Stimulated activated CD4-positive, alpha-beta T cell treated with anti-CD3 and anti-CD28 coated beads, Interleukin-4, amount 100 ng/mL, for 48 hours (primary cell): ENCODE measurements at places on chromosomes 12 and 14.

GRCh38 chr12:30427555-30427954, 268.1 kb downstream of the IPO8 start:
- no peak for DNase-seq

GRCh38 chr12:115204957-115205754, 521.2 kb upstream of the TBX3 start:
- no peak for DNase-seq

GRCh38 chr14:69050240-69051184, 71.4 kb upstream of the ACTN1 start:
- DNase-seq: no peak

GRCh38 chr12:104347374-104348075, 44.0 kb downstream of the EID3 start:
- DNase-seq: no peak

DNA sequence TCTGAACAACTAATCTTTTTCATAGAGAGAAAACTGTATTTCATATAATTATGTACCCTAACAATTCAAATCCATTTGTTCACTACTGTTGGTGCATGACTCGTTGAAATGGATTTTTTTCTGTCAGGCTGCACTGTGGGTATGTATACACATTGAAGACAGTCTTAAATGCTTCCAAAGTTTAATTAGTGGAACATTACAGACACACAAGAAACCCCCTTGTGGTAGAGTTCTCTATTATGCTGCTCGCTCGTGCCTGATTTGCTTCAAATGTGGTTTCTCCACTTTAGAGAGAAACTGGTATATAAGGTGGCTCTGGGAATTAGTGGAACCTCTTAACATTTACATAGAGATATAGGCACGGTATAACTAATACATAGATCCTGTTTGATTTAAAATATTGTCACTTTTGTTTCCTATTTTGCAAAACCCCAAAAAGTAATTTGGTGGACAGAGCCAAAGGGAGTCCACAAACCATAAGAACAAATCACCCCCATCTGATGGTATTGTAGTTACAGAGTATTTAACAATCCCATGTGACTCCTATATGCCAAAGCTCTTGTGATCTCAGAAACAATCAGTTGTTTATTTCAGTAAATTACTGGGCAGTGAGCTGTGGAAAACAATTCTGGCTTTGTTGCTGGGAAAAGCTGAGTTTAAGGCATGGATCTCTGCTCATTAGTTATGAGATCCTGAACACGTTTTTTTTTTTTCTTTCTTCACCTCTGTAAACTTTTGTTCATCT, 159.5 kb downstream of the BRMS1L start:
- no peak for DNase-seq

DNA sequence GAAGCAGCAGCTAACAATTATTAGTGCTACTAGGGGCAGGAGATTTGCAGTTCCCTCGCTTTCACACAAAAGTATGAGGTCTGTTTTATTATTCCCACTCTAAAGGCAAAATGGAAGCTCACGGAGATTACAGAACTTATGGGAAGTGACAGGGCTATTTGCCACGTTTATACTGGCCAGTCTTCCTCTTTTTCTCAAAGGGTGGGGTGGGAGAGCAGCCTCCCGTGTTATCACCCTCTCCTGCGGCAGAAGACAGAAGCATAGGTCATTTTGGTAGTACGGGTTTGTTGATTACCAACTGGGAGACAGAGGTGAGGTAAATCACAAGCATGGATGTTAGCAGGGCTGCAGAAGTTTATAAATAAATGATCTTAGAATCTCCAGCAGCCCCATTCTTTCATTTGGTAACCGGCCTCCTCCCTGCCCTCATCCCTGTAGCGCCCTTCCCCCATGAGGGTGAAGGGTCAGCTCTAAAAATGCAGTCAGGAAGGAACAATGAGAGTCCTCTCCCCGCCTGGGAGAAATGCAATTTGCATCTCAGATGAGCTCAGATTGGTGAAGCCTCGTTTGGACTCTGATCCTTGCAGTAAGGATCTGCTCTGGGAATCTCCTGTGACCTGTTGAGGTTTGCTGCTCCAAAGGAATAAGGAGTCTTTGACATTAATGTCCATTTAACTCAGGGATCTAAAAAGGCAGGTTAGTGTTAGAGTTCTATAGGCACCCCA, 44.7 kb upstream of the SINHCAF start:
- DNase-seq: no peak

- no peak for DNase-seq
These were observed 138.4 kb downstream of the STXBP6 start for GRCh38 chr14:24911324-24912109.

DNA sequence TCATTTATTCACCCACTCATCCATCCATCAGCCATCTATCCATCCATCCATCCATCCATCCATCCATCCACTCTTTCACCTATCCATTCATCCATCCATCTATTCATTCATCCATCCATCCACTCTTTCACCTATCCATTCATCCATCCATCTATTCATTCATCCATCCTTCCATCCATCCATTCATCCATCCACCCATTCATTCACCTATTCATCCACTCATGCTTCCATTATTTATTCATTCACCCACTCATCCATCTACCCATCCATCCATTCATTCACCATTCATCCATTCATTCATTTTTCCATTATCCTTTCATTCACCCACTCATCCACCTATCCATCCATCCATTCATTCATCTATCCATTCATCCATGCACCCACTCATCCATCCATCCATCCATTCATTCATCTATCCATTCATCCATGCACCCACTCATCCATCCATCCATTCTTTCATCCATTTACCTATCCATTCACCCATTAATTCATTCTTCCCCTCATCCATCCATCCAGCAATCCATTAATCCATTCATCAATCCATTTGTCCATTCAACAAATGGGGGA, 360.9 kb downstream of the ADGRD1 start:
- no peak for DNase-seq

DNA sequence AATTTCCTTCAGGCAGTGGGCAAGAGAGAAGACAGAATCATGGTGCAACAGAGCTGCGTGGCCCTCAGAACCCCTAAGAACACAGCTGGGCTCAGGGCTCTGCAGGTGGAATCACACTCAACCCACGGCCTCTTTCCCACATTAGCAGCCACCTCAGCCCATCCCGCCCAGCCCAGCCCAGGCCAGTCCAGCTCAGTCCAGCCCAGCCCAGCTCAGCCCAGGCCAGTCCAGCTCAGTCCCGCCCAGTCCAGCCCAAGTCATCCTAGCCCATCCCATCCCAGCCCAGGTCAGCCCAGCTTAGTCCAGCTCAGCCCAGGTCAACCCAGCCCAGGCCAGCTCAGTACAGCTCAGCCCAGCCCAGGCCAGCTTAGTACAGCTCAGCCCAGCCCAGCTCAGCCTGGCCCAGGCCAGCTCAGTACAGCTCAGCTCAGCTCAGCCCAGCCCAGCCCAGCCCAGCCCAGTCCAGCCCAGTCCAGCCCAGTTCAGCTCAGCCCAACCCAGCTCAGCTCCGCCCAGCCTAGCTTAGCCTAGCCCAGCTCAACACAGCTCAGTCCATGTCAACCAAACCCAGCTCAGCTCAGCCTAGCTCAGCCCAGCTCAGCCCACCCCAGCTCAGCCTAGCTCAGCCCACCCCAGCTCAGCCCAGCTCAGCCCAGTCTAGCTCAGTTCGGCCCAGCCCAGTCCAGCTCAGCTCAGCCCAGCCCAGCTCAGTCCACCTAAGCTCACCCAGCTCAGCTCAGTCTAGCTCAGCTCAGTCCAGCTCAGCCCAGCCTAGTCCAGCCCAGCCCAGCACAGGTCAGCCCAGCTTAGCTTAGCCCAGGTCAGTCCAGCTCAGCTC, 183.1 kb downstream of the TMEM121 start:
- no peak for DNase-seq

GRCh38 chr12:79347866-79348265, 342.9 kb downstream of the PAWR start:
- no peak for DNase-seq

DNA sequence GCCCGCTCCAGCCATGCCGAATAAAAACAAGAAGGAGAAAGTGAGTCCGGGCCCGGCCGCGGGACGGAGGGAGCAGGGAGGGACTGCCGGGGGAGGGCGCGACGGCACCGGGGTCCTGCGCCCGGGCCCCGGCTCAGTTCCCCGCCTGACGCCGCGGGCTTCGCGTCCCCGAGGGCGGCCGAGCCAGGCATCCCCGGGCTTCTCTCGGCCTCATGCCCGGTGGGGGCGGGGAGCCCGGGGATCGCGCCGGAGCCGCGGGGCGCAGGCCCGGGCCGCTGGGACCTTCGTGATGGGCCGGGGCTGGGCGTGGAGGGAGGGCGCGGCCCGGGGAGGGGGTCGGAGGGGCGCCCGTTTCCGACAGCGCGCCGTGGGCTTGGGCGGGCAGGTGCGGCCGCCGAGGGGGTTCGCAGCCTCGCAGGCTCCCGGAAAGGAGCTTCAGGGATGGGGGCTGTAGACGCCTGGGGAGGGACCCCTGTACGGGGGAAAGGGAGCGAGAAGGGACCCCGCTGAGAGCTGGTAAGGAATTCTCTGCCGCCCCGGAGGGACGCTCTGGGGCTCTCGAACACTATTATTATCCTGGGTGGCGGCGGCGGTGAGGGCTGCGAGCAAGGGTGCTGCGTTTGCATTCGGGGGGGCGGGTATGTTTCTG, 496 bp downstream of the PPP2R5C start:
- peak; percentile 28 for DNase-seq

DNA sequence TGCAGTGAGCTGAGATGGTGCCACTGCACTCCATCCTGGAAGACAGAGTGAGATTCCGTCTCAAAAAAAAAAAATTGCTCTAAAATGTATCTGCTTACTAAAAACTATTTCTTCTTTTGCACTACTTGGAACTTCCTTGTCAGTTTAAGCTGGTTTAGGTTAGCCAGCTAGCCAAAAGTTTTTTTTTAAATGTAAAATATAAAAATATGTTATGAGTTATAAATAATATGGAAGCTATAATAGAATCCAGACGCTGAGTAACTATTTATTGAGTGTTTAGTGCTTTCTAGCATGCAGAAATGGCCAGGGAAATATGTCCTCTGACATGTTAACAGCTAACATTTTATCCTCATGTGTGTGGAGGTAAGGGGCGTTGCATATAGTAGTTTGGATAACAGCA, 85.6 kb downstream of the PLEKHA5 start:
- no peak for DNase-seq

DNA sequence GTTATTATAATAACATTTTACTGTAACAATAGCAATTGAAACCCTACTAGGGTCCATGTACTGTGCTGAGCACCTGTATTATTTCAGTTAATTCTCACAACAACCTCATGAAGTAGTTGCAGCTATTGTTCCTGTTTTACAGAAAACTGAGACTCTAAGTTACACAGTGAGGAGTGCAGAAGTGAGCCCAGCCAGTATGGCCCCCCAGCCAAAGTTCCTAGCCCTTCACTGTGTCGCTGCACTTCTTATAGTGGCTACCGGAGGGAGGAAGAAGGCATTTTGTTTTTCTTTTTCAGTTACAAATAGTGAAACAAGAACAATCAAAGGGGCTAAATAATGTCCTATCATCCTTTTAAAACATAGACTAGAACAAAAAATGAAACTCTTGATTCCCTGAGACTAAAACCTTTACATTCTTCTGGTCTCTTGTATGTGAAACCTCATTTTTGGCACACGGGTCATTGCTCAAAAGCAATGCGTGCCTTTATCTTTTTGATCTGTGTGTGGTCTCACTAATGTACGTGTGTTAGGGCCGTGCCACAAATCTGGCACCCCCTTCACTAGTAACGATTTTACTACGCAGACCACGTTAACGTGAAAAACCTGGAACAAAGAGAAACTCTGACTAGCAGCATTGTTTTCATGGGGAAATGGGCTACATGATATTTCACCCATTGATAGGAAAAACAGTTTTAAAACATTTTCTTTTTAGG, 88.7 kb downstream of the LLPH start:
- no peak for DNase-seq

DNA sequence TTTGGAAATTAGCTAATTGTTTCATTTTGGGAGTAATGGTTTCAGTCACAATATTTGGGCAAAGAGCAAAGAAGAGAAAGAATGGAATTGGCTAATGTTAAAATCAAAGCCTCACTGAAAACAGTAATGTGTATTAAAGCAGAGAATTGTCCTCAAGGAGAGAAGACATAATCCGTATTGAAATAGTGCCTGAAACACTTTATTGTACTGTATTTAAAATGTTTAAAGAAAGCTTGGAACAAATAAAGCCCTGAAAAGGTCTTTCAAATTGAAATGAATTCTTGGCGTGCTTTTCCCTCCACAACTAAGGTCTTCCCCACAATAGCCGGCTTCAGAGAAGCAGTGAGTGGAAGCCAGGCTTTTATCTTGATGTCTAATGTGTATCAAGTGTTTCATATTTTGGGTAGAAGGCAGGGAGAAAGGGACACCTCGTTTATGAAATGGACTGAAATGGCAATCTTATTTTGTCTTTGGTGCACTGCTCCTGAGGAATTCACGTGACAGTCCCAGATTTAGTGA, 212.9 kb upstream of the CRY1 start:
- DNase-seq: no peak

DNA sequence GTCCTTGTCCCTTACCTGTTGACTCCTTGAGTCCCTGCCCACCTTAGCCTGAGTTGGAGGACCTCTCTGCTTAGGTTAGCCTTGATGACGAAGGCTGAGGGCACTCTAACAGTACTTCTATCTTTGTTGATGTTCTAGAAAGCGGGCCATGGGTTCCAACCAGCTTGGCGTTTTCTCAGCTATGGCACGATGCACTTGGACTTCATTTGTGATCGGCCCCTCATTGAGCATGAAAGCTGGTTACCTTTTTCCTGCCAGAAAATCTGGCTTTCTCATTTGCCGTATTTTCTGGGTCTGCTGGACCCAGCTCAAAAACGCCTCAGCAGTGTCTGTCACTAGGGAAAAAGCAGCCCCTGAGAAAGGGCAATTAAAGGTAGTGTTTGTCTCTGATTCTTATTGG, 290.8 kb downstream of the EMP1 start:
- DNase-seq: no peak
